ENCODE measurements at places on chromosomes 6 and 20.

- DNase-seq, result no peak
Measured at GRCh38 chr6:36263390-36264000, 6.4 kb upstream of the PNPLA1 start.

- DNase-seq, result no peak
Measured at GRCh38 chr20:36582322-36582721, 8.9 kb downstream of the TGIF2 start.

DNA sequence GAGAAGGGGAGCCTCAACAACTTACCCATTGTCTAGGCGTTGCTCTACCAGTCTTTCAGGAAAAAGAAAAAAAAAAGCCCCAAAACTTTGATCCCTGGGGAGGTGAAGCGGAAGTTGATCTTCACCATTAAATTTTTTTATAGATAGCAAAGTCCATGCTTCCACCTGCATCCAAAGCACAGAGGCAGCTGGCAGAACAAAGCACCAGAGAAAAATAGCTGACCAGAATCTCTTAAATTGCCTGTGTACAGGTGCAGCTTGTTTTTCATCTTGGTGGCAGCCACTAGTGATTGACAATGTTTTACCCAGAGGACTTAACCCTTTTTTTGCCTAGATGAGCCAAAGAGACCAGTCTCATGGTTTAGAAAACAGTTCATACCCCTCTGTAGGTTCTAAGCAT is 86.0 kb downstream of the MYB start:
- no peak for DNase-seq

DNA sequence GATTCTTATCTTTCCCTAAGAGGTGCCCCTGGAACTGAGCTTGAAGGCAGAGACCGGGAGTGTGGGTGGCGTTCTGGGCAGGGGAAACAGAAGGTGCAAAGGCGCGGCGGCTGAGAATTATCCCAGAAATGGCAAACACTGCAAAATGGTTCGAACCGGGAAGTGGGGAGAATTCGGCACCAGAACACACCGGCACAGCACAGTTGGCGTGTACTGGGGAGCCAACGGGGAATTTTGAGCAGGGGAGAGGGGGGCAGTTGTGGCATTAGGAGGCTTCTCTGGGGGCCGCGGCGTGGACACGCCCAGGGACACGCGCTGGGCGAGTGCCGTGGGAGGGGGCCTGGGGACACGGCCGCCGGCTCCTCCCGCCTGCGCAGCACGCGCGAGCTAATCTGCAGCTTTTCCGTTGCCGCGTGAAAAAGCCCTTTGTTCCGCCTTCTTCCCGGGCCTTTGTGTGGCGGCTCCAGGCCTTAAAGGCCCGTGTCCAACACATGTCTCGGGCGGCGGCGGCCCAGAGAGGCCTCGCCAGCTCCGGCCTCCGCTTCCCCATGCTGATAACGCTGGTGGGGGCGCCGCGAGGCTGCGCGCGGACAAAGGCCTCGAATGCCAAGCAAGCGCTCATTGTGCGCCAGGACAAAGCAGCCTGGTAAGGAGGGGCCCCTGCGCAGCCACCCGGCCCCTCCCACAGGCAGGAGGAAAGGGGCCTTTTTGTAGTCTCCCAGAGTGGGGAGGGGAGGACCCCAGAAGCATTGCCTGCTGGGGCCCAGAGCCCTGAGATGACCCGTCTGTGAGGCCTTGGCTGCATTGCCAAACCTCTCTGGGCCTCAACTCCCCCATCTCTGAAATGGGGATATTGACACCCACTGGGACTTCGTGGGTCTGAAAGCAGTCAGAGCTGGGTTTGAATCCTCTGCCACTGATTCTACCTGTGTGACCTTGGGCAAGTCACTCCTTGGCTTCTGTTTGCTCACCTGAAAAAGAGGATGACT is 82.8 kb downstream of the CD40 start:
- no peak for DNase-seq

- peak; percentile 82 for DNase-seq
Measured at GRCh38 chr6:12483712-12484111, 193.6 kb downstream of the EDN1 start.

- DNase-seq, result peak; percentile 34
Measured at GRCh38 chr20:33423141-33423834, 20.3 kb downstream of the SNTA1 start.

GRCh38 chr20:21971436-21971835 is 266.0 kb downstream of the PAX1 start:
- no peak for DNase-seq

DNA sequence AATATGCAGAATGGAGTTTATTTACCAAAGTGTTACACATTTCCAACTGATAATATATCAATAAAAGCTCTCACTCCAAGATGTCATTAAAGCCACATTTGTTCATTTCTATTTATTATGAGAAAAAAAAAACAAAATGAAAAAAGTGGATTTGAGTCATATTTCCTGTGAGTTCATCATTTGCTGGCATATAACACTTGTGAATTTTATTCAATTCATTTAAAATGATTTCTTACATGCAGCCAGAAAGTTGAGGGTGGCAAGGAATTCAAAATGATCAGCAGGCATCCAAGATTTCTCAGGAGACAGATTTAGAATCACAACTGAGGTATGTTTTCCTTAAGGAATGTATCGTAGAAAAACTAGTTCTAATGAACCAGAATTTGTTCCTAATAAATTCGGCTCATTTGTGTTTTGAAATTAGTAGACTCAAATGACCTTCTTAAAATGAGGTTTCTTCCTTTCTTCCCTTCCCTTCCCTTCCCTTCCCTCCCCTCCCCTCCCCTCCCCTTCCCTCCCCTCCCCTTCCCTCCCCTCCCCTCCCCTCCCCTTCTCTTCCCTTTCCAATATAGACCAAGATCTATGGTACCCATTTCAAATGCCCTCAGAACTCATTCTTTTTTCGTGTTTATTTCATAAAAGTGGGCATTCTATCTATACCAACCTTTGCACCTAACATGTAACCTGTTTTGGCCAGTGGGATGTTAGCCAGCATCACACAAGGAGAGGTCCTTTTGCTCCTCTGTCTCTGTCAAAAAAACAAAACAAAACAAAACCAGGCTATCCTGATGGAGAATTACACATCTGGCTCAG is 357.9 kb upstream of the TSHZ2 start:
- no peak for DNase-seq

DNA sequence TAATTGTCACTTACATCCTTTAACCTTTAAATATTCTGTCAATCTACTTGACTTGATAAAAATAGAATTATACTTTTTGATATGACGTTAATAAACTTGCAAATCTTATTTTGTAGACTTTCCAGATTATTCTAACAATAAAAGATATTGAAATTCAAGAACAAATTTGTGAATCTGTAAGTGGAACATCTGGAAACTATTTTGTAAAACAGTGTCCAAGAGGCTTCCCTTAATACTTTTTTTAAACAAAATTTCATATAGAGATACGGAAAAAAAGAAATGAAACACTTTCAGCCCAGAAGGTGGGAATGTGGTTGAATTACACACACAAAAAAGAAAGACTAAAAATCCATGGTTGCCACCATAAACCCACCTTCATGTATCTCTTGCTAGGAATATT is 174.4 kb downstream of the COL19A1 start:
- no peak for DNase-seq

GRCh38 chr6:125151700-125152099 is 1.9 kb upstream of the TPD52L1 start:
- DNase-seq, result no peak

GRCh38 chr6:28480253-28480932 is 35.2 kb downstream of the GPX6 start:
- DNase-seq, result no peak

GRCh38 chr6:143505111-143505510 is 6.4 kb downstream of the FUCA2 start:
- DNase-seq, result no peak

DNA sequence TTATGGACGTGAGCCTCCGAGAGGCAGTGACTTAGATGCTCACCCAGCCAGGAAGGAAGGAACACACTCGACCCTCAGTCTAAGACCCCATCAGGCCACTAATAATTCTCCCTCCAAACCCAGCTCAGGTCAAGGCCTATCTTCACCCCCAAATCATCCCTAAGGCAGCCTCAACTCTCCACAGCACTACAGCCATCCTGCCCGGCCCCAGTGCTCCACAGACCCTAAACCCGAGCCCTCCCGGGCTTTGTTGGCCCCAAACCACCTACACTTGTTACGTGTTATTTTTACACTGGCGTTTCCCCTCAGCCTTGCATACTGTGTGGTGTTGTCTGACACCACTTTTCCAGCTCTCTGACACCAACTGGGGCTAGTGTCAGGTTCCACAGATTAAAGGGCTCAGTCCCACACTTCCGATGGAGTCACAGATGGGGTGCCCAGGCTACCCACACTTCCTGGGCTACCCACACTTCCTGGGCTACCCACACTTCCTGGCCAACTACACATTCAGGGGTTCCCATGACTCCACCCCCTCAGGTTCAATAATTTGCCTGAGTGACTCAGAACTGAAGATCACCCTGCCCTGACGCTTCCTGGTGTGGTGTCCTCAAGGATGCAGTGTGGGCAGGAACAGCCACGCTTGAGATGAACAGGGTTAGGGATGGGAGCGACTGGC is 25.3 kb downstream of the RBCK1 start:
- no peak for DNase-seq

DNA sequence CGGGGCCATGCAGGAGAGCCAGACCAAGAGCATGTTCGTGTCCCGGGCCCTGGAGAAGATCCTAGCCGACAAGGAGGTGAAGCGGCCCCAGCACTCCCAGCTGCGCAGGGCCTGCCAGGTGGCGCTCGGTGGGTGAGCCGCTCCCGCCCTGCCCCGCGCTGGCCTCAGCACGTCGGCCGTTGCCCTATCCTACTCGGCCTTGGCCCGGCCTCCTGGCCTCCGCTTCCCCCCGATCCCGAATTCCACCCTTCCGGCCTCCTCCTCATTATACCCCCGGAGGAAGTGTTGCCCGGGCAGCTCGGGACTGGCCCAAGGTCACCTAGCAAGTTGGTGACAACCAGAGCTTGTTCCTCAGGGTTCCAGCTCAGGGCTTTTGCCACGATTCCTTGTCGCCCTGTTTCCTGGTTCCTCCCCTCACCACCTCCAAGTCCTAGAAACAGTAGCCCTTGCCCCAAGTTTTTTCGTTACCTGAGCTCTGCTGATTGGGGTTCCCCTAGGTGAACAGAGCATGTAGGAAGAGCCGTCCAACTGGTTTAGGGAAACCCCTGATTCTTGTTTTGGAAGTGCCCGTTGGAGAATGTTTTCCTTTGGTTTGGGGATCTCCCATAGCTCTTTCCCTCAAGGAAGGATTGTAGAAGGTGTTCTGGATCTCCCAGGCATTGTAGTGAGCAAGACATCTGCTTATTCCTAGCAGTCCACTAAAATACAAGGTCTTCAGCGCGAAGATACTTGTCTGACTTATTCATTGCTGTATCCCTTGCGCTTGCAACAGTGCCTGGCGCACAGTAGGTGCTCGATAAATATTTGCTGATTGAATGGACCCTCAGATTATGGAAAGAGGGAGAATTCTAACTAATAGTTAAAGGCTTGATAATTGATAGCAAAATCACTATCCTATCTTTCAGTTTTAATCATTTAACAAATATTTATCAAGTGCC is 641 bp downstream of the ARFGEF2 start:
- no peak for DNase-seq

- DNase-seq, result no peak
Measured at GRCh38 chr6:84556541-84557335, 207.7 kb downstream of the TBX18 start.

GRCh38 chr6:128079021-128079420 is 178.2 kb upstream of the THEMIS start:
- no peak for DNase-seq

DNA sequence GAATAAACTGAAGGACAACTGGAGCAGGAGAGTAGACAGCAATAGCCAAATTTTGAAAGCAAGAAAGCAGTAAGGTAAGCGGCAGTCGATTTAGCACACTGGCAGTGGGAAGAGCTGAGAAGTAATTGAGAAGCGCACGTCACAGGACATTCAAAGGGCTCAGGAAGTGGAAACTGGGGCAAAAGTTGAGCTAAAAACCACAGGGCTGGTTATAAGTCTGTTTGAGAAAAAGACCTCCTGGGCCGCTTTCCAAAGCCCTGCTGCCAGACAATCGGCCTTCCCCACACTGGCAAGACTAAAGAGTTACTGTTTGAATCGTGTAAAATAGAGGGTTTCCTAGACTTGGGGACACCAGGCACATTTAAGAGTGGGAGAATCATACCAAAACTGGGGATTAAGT is 161.4 kb downstream of the DNAH8 start:
- DNase-seq, result no peak

DNA sequence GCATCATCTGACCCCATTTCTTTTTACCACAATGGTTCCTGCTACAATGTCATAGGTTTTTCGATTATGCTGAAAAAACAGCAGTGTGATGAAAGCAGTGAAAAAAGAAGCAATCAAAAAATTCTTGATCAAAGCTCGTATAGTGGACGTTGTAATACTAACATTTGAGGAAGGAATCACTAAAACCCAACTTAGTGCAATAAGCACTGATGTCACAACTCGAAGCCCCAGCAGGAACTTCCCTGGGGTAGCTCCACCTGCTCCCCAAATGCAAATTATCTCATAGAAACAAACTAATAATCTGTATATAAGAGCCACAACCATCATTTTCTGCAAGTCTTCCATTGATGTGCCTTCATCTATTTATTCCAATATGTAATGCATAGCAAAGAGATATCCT is 285.6 kb upstream of the SGK1 start:
- no peak for DNase-seq

DNA sequence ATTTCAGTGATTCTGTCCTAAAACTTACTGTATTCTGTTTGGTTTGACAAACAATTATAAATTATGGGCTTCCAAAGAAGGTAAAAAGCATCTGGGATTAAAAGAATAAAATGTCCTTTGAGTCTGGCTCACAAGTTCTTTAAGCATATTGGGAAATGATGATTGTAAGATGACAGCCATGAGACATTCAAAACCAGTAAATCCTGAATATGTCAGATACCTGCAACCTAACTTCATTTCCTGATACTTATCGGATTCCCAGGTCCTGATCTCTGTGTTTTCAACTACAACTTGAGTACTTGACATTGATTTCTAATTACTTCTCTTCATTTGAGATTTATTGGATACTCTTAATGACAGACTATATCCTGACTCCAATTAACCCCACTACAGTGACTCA is 446.6 kb downstream of the GRIK2 start:
- DNase-seq, result no peak

DNA sequence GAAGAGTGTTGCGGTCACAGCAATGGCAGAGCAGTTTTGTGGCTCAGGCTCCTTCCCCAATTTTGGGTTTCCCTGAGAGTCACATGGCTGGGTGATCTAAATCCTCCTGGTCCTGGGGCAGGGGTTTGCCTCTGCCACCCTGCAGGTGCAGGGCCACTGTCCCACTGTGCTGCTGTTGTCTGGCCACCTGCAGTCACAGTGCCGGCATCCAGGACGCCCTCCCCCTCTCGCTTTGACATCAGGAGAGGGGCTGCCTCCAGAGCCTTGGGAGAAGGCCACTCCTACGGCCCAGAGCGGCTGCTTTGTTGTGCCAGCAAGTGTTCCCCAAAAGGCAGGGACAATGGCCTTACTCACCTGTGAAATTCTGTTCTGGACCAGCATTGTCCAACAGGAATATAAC is 449.0 kb downstream of the QKI start:
- no peak for DNase-seq

DNA sequence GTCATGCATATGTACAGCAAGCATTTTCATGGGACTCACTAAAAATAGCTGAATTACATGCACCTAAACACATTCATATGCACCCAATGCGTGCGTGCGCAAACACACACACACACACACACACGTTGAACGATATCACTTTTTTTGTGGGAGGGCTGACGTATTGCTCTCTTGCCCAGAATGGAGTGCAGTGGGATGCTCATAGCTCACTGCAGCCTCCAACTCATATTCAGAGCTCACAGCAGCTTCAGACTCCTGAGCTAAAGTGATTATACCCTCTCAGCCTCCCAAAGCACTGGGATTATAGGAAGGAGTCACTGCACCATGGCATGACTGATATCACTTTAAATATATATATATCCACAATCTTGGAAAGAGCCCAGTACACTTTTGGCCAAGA is 620.4 kb upstream of the MANEA start:
- no peak for DNase-seq
